ENCODE measurements at places on chromosomes 16 and 17.

GRCh38 chr17:63973930-63974593 is 1.3 kb upstream of the SCN4A start:
- no peak overlapping the region for H3K27ac ChIP-seq
- DNase-seq = no peak
- H3K4me3 ChIP-seq = no peak overlapping the region
- H3K27me3 ChIP-seq = peaks cover 6% of the 10 kb centered on the region
- no peaks in the 10 kb centered on the region for H3K36me3 ChIP-seq
- H3K4me1 ChIP-seq = peaks cover 9% of the 10 kb centered on the region

- DNase-seq = no peak
- peaks cover 42% of the 10 kb centered on the region for H3K36me3 ChIP-seq
- H3K27ac ChIP-seq = no peak overlapping the region
- no peak overlapping the region for H3K4me3 ChIP-seq
Observed at GRCh38 chr17:14211801-14212200, 24.9 kb downstream of the CDRT15 start.

DNA sequence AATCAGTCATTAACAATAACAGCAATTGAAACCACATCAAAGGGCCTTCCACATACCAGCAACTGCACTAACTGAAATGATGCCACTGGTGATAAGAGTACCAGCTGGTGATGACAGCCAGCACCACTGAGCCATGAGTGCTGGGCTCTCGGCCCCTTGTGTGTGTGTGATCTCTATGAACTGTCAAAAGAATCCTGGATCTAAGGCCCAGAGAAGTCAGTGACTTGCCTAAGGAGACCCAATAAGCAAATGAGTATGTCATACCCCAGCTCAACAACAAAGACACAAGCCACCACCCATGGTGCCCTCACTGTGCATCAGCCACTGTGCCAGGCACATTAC is 220.9 kb downstream of the ZNF423 start:
- no peak overlapping the region for H3K4me3 ChIP-seq
- no peak overlapping the region for H3K27ac ChIP-seq
- DNase-seq = no peak
- peaks cover 38% of the 10 kb centered on the region for H3K4me1 ChIP-seq
- H3K36me3 ChIP-seq = peaks cover 22% of the 10 kb centered on the region

GRCh38 chr17:83041305-83041704 is 38.1 kb upstream of the METRNL start:
- H3K27ac ChIP-seq = no peak overlapping the region
- no peak overlapping the region for H3K4me3 ChIP-seq
- no peaks in the 10 kb centered on the region for H3K27me3 ChIP-seq
- no peak for DNase-seq
- H3K36me3 ChIP-seq = peaks cover 57% of the 10 kb centered on the region

GRCh38 chr17:45397796-45398195 is 34.9 kb downstream of the ARHGAP27 start:
- no peak overlapping the region for H3K4me3 ChIP-seq
- H3K27ac ChIP-seq = no peak overlapping the region
- DNase-seq = no peak
- peaks cover 6% of the 10 kb centered on the region for H3K36me3 ChIP-seq

DNA sequence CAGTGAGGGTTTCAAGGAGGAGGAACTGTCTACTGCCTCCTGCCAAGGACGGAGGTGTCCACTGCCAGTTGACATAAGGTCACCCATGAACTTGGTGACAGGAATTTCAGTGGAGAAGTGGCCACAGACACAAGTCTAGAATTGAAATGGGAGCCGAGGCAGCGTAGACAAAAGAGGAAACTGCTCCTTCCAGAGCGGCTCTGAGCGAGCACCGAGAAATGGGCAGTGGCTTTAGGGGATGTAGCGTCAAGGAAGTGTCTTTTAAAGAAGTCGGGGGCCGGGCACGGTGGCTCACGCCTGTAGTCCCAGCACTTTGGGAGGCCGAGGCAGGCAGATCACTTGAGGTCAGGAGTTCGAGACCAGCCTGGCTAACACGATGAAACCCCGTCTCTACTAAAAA is 3.1 kb upstream of the SERPINF1 start:
- no peak overlapping the region for H3K27ac ChIP-seq
- H3K27me3 ChIP-seq = no peaks in the 10 kb centered on the region
- H3K4me3 ChIP-seq = peak overlapping the region; percentile 9
- no peaks in the 10 kb centered on the region for H3K36me3 ChIP-seq
- H3K4me1 ChIP-seq = peaks cover 23% of the 10 kb centered on the region

GRCh38 chr17:71234349-71234748 is 886.5 kb upstream of the SOX9 start:
- no peaks in the 10 kb centered on the region for H3K36me3 ChIP-seq
- no peak for DNase-seq
- H3K4me3 ChIP-seq = no peak overlapping the region
- peaks cover 9% of the 10 kb centered on the region for H3K27me3 ChIP-seq
- no peak overlapping the region for H3K27ac ChIP-seq

DNA sequence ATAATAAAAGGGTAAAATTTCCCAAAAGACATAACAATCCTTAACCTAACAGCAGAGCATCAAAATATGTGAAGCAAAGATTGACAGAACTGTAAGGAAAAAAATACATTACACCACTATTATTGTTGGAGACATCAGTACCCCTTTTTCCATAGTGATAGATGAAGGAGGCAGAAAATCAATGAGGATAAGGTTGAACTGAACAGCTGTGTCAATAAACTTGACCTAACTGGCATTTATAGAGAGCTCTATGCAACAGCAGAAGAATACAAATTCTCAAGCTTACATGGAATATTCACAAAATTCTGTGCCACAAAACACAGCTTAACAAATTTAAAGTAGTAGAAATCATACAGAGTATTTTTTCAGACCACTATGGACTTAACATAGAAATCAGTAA is 195.0 kb upstream of the ELAC2 start:
- no peak for DNase-seq
- H3K36me3 ChIP-seq = no peaks in the 10 kb centered on the region
- H3K4me1 ChIP-seq = no peaks in the 10 kb centered on the region

GRCh38 chr16:48949636-48950035 is 332.0 kb downstream of the CBLN1 start:
- no peak overlapping the region for H3K4me3 ChIP-seq
- H3K4me1 ChIP-seq = peaks cover 3% of the 10 kb centered on the region
- H3K36me3 ChIP-seq = no peaks in the 10 kb centered on the region
- H3K27ac ChIP-seq = no peak overlapping the region
- no peaks in the 10 kb centered on the region for H3K27me3 ChIP-seq

DNA sequence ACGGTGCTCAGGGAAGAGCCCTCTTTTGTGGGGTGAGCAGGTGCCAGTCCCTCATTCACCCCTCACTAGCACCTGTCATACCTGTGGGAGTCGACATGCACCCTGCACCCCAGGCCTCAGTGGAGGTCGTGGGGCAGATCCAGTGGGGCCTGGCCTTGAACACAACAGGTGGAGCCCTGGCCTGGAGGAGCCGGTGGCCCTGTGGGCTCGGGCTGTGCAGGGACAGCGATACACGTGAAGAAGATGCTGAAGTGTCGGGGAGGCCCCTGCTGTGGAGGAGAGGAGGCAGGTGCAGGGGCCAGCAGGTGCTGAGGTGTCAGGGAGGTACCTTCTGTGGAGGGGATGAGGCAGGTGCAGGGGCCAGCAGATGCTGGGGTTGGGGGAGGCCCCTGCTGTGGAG is 31.8 kb downstream of the ZNF750 start:
- H3K27ac ChIP-seq = no peak overlapping the region
- no peak overlapping the region for H3K4me3 ChIP-seq
- H3K36me3 ChIP-seq = peaks cover 6% of the 10 kb centered on the region
- no peak for DNase-seq

GRCh38 chr16:23700509-23700908 is 12.5 kb downstream of the ERN2 start:
- H3K4me1 ChIP-seq = peaks cover 5% of the 10 kb centered on the region
- H3K4me3 ChIP-seq = no peak overlapping the region
- DNase-seq = no peak
- no peak overlapping the region for H3K27ac ChIP-seq

DNA sequence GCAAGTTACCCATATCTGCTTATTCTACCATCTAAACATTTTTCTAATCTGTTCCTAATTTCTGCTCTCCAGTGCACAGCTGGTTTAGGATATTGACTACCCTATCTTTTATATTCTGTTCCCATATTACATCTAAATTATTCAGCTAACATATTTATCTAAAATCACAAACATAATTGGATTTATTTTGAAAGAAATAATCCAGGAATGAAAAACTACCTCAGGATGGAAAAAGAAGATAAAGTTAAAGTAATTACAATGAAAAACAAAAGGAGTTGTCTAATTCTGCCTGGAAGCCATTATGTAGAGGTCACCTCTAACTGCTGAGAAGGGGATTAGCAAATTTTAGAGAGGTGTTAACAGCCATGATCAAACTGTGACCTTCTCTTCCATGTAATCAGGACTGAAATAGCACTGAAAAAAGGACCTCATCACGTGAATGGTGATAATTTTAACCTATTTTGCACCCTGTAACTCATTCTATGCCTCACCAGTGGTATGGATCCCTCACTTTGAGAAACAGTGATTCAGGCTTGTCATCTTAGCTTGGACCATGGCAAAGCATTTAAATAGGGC is 653.3 kb downstream of the CDH11 start:
- H3K27ac ChIP-seq = no peak overlapping the region
- no peak for DNase-seq
- peaks cover 3% of the 10 kb centered on the region for H3K27me3 ChIP-seq
- no peak overlapping the region for H3K4me3 ChIP-seq
- no peaks in the 10 kb centered on the region for H3K36me3 ChIP-seq

DNA sequence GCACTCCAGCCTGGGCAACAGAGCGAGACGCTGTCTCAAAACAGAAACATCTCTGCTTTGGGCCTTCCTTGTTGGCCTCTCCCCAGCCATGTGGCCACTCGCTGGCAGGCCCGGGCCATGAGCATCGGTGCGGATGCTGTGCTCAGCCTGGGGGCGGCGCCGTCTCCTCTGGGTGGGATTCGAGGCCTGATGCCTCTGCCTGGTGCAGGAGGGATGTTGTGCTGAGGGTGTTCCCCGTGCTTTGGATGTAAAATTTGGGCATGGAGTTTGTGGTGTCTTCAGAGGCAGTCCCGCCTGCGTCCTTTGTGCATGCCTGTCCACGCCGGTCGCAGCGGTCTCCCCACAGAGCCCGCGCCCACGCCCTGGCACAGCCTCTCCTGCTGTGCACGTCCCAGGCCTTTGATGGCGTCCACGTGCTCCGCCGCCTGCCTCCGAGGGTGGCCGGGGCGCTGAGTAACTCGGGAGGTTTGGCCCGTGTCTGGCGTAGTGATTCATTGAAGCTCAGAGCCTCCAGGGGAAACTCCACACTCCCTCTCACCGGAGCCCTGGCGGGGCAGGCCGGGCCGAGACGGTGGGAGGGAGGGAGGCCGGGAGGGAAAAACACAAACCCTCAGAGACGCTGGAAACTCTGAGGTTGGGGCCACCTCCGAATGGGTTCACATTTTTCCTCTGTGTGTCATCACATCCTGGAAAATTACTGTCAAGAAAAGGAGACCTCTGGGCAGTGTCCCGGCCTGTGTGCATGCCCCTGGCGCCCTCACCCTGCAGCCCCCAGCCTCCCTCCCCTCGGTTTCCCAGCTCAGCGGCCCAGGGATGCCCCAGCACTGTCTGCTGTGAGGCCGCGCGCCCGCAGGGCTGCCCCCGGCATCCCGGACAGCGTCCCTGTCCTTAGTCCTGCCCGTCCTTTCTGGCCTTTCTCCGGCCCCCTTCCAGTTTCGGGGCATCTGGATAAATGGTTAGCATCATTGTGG is 19.0 kb downstream of the CENPX start:
- H3K4me3 ChIP-seq = no peak overlapping the region
- no peak overlapping the region for H3K27ac ChIP-seq
- peaks cover 9% of the 10 kb centered on the region for H3K4me1 ChIP-seq
- no peak for DNase-seq

DNA sequence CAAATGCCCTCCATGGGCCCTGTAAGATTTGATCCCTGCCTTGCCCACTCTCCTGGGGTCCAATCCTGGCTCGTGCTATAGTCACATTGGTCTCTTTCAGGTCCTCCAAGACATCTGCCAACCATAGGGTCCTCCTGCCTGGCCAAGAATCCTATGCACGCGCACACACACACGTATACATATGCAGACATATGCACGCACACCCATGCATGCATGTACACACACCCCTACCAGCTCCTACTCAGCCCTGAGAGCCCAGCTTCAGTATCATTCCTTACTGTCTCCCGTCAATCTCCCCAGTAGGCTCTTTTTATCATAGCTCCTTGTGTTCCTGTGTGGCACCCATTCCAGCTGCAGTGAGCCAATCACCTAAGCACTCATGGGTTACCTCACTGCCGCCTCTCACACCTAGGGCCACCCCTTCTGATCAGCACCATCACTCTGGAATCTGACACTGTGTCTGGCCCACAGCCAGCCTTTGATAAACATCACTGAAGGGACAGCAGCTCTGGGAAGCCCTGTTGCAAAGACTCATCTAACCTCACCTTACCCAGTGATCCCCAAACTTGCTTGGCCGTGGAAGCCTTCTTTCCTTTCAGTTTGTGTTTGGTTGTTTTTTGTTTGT is 7.9 kb upstream of the DNAH17 start:
- peaks cover 24% of the 10 kb centered on the region for H3K27me3 ChIP-seq
- no peak overlapping the region for H3K4me3 ChIP-seq
- no peaks in the 10 kb centered on the region for H3K4me1 ChIP-seq
- no peaks in the 10 kb centered on the region for H3K36me3 ChIP-seq

GRCh38 chr16:20811889-20812439 is 5.6 kb downstream of the REXO5 start:
- peaks cover 5% of the 10 kb centered on the region for H3K4me1 ChIP-seq
- H3K27me3 ChIP-seq = no peaks in the 10 kb centered on the region
- DNase-seq = no peak
- peaks cover 3% of the 10 kb centered on the region for H3K36me3 ChIP-seq
- H3K4me3 ChIP-seq = no peak overlapping the region
- no peak overlapping the region for H3K27ac ChIP-seq

DNA sequence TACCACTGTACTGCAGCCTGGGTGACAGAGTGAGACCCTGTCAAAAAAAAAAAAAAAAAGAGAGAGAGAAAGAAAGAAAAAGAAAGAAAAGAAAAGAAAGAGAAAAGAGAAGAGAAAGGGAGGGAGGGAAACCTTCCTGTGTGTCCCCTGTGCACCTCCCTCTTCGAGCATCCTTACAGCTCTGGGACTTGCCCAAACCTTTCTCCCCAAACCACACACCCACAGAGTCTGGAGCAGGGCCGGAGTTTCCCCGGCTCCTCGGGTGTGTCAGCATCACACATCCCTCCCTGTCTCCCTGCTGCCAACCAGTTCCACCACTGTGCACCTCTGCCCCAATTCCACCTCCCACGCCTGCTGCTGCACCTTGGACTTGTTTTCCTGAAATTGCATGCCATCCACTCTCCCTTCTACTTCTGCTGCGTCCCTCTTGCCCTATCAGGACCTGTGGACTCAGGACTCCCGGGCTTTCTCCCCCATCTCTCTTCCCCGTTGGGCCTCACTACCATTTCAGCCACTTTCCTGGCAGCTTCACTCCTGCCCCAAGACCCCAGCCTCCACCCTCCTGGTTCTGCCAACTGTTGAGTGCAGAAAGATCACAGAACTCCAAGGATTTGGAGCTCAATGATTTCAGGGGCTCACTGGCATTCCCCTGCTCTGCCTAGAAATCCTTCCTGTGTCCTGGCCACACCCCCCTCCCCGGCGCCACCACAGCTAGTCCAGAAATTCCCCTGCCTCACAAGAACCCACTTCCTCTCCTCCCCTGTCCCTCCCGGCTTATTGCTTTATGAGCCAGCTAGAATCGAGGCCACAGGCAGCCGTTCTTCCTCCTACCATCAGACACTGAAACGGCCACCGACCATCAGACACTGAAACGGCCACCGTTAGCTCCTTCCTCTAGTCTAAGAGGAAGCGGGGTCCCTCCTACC is 3.7 kb upstream of the CDK3 start:
- H3K36me3 ChIP-seq = peaks cover 3% of the 10 kb centered on the region
- peak overlapping the region; percentile 72 for H3K4me3 ChIP-seq
- H3K4me1 ChIP-seq = peaks cover 16% of the 10 kb centered on the region
- H3K27ac ChIP-seq = peak overlapping the region; percentile 95
- no peak for DNase-seq

Data from type B pancreatic cell (in vitro differentiated cells).